Activated CD8-positive, alpha-beta memory T cell treated with anti-CD3 and anti-CD28 coated beads for 4 hours (primary cell): ENCODE measurements at places on chromosomes 2 and 18.

DNA sequence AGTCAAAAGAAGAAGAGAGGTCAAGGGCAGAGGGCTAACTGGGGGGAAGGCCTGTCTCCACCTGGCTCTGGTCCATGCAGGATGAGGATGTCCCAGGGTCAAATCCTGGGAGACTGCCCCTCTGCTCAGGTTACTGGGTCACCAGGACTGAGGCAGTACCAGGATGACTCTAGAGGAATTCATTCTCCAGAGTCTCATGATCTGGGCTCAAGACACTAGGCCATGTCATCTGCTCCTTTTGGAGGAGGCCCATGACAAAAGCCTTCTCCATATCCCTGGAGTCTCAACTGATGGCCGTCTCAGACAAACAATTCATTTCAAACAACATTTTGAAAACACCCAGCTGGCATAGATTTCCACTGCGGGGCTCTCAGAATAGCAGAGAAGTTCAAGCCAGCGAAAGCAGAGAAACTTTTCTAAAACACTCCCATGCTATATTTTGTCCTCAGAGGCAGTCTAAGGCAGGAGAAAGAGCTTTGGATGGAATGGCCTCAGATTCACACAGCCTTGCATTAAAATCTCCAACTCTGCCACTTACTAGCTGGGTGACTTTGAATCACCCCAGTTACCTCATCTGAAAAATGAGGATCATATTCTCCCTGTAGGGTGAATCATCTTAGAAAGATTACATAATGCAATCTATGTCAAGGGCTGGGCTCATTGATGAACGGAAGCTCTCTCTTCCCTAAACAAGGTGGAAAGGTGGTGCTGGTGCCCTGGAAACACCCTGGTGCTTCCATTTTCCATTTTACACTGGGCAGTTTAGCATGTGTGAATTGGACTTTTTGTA, 48.8 kb upstream of the LCLAT1 start:
- DNase-seq: no peak

DNA sequence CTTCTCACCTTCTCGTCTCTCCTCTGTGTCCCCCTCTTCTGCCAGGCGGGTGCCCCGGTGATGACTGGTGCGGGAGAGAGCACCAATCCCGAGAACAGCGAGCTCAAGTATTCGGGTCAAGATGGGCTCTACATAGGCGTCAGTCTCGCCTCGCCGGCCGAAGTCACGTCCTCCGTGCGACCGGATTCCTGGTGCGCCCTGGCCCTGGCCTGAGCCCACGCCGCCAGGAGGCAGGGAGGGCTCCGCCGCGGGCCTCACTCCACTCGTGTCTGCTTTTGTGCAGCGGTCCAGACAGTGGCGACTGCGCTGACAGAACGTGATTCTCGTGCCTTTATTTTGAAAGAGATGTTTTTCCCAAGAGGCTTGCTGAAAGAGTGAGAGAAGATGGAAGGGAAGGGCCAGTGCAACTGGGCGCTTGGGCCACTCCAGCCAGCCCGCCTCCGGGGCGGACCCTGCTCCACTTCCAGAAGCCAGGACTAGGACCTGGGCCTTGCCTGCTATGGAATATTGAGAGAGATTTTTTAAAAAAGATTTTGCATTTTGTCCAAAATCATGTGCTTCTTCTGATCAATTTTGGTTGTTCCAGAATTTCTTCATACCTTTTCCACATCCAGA, 31.3 kb downstream of the GATA6 start:
- DNase-seq: no peak

DNA sequence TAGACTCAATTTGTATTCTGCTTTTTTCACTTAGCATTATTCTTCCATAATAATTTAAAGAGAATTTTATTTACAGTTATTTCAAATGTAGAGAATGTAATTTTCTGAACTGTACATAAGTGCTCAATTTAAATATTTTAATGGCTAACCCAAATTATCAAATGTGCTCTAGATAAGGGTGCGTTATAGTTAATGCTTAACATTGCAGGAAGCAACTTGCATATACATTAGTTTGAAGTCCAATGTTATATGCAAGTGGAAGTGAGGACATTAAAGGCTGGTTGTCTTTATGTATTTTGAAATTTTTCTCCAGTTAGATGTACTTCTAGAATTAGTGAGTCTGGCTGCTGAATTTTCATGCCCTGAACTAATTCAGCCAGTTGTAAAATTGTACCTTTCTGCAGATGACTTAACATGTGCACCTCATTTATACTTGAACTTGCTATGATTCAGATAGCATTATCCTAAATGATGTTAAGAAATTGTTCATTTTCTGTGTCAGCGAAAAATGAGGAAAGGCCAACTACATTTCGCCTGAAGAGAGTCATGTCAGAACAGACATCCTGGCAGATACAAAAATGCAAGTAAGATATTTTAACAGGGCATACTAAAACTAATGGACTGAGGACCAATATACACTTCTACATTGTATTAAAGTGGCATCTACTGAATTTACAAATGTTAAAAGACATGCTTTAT, 59.2 kb upstream of the GAREM1 start:
- DNase-seq: no peak

- DNase-seq: no peak
These were observed 63.4 kb downstream of the MREG start for GRCh38 chr2:215949991-215950404.

GRCh38 chr2:10033251-10034006, 9.9 kb upstream of the KLF11 start:
- DNase-seq: no peak

- DNase-seq: no peak
These were observed 47.5 kb downstream of the ZFP36L2 start for GRCh38 chr2:43178602-43179542.

- DNase-seq: no peak
These were observed 8.4 kb upstream of the ARID5A start for GRCh38 chr2:96528006-96528699.

DNA sequence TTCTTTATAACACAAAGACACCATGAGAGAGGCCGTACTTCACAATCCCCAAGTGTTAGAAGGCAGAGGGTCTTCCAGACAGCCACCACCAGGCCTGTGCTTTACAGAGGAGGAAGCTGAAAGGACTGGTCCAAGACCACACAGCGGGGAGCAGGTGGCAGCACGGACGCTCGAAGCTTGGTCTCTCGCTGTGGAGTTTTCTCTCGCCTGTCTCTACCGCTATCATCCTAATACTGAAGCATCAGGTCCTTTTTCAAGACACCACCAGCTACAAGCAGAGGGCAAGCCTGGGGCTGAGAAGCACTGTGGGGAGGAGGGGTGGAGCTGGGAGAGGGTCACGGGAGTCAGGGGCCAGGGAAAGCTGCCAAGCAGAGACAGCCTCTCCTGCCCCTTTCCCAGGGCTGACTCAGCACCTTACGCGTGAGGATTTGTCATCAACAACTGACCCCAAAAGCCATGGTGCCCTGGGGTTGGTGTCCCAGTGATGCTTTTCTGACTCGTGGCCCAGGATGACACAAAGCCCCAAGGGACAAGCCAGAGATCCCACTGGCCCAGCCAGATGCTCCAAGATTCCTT, 31.9 kb upstream of the FOSL2 start:
- DNase-seq: no peak

DNA sequence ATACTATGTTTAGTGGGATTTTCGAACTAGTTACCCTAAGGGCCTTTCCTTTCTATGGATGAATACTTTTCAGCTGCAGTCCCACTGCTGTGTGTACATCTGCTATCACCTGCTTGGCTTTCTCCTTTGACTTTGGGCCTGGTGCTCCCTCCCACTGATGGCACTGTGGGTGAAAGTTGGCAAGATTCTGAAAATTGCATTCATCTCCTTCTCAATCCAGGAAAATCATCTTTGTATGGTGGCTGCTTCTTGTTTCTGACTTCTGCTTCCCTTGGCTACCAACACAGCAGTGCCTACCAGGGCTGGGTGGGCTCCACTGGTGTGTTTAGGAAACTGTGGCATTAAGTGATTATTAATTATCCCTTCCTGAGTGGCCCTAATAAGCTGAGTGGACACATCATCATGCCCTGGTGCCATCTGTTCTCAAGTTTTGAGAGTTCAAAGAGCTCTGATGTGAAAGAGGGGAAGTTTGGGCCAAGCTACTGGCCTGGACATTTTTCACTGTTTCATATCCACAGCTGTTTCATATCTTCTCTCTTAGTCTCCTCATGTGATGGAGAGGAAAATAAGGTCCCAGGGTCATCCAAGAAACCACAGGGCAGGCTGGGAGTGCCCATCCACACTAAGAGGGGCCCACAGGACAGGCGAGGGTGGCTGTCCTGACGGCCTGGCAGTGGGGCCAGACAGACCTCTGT, 16.7 kb downstream of the HK2 start:
- no peak for DNase-seq

GRCh38 chr2:149743842-149744448, 156.4 kb upstream of the MMADHC start:
- DNase-seq: no peak

- no peak for DNase-seq
These were observed 69.6 kb upstream of the RTN4 start for GRCh38 chr2:55119711-55120487.

- DNase-seq: no peak
These were observed 24.0 kb upstream of the SIGLEC15 start for GRCh38 chr18:45801416-45802004.

DNA sequence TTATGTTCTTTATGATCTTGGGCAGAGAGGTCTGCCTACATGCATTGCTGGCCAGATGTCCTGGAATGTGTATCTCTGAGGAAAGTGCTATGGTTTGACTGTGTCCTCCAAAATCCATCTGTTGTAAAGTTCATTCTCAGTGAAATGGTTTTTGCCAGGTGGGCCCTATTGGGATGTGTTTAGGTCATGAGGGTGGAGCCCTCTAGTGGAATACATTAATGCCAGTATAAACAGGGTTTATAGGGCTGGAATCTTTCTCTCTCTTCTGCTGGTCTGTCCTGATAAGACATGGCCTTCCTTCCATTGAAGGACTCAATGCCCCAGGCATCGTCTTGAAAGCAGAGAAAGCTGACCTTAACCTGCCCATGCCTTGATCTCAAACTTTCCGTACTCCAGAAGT, 258.5 kb downstream of the RPIA start:
- DNase-seq: no peak

DNA sequence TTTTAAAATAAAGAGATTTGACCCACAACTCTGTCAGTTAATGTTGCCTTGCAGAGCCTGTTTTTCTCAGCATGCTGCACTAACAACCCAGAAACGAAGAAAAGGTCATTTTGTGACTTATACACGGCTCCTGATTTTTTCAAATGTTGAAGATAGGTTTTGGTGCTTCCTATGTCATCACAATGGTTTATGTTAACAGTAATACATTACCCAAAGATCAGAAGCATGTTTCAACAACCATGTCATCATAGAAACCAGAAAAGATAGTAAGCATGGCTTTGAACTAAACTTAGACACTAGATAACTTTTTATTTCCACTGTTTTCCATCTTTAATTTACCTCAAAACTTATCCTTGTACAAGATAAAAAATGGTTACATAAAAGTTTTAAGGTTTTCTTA, 10.1 kb downstream of the BAZ2B start:
- DNase-seq: no peak

GRCh38 chr2:219460424-219460926, 25.8 kb downstream of the SPEG start:
- no peak for DNase-seq

- no peak for DNase-seq
These were observed 48.0 kb downstream of the TEX44 start for GRCh38 chr2:231640641-231641111.

GRCh38 chr2:239014458-239015217, 166.8 kb downstream of the TWIST2 start:
- no peak for DNase-seq

DNA sequence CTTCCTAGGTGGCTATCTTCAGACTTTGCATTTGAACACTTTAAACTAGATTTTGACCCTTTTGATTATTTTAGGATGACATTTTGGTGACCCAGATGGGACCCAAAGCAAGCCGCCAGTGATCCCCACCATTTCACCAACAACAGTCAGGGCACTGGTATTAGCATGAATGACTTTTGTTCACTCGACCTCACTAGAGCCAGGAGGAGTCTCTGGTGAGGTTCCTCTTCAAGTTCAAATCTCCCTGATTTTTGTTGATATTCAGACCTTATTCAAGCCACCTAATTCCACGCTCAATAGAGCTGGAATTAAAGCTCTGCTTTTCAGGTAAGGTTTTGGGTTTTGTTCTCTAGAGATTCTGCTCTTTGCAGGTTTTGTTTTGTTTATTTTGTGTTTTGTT, 202.3 kb downstream of the MREG start:
- DNase-seq: no peak

DNA sequence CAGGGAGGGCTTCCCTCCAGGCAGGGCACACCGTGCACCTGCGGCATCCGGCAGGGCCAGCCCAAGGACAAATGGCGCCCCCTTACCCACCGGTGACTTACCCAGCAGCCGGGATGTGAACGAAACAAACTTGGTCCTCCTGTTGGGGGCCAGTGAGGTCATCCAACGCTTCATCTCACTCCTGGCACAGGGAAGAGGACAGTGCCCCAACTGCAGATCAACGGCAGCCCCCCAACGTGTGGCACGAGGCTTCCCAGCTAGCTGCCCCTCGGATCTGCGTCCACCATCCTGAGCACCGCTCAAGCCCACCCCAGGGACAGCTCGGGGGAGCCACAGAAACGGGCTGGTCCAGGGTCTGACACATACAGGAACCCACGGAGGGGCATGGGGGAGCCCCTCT, 12.0 kb downstream of the SNORC start:
- DNase-seq: no peak

DNA sequence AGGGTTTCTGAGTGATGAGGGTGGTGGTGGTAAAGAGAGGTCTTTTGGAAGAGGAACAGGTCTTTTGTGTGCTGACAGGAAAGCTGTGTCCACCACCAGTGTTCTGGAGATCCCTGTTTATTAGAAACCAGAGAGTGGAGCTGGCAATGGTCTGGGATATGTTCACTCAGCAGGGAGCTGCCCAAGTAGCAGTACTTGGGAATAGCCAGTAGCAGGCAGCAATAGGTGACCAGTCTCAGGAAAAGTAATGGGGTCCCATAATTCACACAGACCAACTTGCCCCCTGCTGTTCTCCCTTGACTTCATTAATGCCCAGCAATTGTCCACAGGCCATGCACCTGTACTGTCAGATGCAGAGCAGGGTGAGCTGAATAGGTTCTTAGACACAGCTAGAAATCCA, 1.8 kb downstream of the TSPYL6 start:
- no peak for DNase-seq

- no peak for DNase-seq
These were observed 5.9 kb upstream of the RNF152 start for GRCh38 chr18:61898640-61899101.

GRCh38 chr18:21321711-21322110, 79.7 kb downstream of the GREB1L start:
- DNase-seq: no peak

DNA sequence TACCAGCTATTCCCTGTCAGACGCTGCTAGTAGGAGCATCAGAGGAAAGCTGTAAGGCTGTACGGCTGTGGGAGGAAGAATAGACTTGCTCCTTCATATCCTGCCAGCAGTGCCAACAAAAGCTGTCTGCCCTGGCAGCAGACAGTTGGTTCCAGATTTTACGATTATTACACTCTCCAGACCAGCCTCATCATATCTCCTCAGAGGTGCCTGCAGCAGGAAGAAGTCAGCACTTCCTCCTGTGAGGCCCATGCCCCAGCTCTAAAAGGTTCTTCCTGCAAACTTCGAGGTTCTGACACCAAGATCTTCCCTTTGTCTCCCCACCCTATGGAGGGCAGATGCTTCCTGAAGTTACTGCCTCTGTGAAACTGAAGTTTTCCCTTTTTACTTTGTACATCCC, 537.7 kb upstream of the PKDCC start:
- DNase-seq: no peak

GRCh38 chr2:197599285-197599965, 76.0 kb downstream of the RFTN2 start:
- no peak for DNase-seq
